ENCODE measurements at places on chromosomes 12 and 14.

DNA sequence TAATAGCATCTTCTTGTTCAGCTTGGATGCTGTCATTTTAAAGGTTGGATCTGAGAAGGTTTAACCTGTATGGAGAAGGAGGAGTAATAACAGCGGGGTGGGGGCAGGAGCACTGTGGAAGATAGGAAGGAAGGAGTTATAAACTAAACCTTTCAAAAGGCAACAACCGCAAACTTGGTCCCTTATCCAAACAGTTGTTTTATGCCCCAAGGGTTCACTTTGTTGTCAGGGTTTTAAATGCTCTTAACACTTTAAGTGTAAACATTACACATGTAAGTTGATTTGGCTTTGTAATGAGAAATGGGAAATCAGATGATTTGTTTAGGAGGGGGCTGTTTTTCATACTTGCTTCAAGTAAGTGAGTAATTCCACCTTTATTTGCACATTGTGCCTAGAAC is 3.0 kb downstream of the NPAS3 start:
- DNase-seq: no peak

DNA sequence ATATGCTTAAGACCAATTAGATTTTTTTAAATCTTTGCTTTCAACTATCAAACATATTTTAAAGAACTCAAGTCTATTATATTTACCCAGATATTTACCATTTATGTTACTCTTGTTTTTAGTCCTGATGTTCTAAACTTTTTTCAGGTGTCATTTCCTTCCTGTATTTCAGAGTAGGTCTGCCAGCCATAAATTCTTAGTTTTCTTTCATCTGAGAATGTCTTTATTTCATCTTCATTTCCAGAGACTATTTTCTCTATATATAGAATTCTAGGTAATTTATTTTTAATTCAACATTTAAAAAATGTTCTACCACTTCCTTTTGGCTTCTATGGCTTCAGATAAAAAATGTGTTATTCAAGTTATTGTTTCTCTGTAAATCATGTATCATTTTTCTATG is 218.2 kb upstream of the AMIGO2 start:
- no peak for DNase-seq

DNA sequence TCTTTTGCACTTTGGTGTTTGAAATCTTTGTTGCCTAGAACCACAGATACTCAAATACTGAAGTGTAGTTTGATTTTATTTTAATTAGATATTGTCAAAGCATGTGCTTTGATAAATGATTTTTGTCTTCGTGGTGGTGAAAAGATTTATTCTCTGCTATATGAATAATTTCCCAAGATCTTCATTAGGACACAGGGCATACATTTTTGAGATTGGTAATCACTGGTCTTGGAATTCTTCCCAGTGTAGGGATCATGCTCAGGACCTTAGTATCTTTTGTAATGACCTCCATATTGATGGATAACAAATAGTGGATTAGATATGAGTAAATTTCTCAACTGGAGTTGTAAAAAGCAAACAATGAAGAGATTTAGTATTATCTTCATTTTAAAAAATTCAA is 28.2 kb downstream of the TBK1 start:
- no peak for DNase-seq

GRCh38 chr12:96056646-96057455 is 21.5 kb upstream of the LTA4H start:
- DNase-seq: no peak

DNA sequence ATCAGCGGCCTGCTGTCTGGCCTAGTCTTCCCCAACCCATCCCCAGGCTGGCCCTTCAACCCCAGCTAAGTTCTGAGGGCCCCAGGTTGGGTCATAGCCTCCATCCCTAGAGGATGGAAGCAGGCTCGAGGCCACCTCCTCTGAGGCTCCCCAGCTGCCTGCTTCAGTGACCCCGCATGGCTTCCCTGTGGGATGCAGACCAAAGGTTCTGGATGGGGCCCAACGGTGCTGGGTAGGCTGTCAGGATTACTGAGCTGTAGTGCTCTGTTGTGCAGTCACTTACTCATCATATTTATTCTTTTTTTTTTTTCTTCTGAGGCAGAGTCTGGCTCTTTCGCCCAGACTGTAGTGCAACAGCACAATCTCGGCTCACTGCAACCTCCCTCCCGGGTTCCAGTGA is 92.0 kb downstream of the IRF2BPL start:
- DNase-seq: no peak

- no peak for DNase-seq
These were observed 27.2 kb upstream of the YBX3 start for GRCh38 chr12:10750385-10750727.

DNA sequence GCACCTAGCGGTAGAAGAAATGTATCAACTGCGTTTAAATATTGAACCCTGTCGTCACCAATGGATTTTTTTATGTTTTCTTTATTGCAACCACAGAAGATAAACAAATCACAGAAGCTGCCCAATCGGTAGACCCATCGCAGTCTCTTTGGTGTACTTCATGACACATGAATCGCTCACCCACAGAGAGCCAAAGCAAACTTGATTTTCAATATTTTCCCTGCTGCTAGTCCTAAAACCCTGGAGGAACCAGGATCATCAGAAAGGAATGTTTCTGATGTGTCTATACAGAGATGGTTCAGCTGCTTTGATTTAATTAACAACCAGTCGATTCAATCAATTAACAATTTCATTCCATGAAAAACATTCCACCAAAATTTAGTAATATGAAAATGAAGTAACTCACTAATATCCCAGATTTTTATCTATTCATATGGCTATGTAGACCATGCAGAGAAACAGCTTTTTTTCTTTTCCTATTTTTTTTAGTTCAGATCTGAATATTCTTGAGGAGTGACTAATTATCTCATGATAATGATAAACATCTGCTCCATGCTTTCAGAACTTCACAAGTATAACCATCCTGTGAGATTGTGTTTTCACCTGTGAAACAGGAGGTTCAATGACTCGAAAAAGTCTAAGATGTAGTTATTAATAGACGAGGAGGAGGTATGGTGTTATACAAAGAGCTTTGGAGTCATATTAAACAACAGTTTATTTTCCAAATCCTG is 46.1 kb downstream of the DIO2 start:
- DNase-seq: no peak

- no peak for DNase-seq
These were observed 519.1 kb downstream of the GLT1D1 start for GRCh38 chr12:129372348-129372747.

GRCh38 chr12:127548123-127548553 is 718.8 kb upstream of the TMEM132C start:
- DNase-seq: no peak

DNA sequence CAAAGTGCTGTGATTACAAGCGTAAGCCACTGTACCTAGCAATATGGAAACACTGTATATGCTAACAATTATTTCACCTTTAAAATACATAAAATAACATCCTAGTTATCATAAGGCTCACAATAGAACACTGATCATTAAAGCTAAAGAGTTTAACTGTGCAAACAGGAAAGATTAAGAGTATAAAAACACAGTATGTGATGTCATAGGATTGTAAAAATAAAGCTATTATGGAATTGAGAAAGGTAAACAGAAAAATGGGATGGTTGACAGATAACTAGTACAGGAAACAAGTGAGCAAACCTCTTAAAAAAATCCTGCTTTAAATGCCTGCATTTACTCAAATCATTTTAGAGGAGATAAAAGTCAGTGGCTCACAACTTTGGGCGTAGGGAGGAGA is 10.8 kb upstream of the IPO8 start:
- DNase-seq: no peak

DNA sequence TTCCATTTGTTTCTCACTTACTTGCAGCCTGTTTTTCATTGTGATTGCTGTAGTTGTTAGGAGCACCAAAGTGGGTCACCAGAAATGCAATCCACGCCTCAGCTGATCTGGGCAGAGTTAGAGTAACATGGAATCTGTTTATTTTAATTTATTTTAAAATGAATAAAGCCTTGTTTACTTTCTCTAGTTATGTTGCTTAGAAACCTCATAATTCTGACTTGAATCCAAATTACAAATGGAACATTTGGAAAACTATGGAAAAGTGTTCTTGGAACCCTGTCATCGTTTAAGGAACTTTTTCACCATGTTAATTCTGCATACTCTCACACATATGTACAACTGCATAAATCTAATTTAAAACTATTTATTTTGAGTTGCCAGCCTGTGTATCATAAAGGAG is 92.2 kb upstream of the DAAM1 start:
- no peak for DNase-seq

DNA sequence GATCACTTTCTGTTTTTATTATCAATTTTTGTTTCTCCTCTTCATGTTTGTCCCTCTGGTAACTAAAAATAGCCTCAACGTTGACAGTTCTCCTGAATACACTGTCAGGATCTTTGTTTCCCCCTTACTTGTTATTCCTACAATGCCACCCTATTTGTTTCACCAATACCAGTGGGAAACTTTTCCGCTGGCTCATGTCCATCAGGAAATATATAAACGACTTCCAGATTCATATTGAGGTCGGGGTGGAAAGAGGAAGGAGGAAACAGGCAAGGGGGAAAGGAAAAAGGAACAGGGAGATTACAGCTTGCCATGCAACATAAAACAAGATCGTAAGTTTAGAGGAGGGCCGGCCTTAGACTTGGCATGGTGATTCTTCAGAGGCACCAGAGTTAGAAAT is 61.7 kb downstream of the BTBD7 start:
- DNase-seq: no peak

- no peak for DNase-seq
These were observed 41.8 kb downstream of the CPM start for GRCh38 chr12:68891141-68891540.

DNA sequence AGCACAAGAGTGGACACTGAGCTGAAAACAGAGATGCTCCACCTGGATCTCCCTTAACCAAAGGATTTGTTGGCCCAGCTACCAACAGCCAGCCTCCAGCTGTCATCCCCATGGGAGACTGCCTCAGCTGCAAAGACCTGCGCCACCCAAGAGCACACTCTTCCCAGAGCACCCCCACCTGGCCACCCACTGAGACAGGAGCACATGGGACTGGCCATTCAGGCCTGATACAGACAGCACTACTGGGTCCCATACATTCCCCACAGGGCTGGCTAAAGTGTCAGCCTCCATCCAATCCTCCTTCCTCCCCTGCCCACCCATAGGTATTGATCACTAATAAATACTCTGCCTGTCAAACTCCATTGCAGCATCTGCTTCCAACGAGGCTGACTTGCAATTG is 241.5 kb downstream of the BCL11B start:
- DNase-seq: no peak

DNA sequence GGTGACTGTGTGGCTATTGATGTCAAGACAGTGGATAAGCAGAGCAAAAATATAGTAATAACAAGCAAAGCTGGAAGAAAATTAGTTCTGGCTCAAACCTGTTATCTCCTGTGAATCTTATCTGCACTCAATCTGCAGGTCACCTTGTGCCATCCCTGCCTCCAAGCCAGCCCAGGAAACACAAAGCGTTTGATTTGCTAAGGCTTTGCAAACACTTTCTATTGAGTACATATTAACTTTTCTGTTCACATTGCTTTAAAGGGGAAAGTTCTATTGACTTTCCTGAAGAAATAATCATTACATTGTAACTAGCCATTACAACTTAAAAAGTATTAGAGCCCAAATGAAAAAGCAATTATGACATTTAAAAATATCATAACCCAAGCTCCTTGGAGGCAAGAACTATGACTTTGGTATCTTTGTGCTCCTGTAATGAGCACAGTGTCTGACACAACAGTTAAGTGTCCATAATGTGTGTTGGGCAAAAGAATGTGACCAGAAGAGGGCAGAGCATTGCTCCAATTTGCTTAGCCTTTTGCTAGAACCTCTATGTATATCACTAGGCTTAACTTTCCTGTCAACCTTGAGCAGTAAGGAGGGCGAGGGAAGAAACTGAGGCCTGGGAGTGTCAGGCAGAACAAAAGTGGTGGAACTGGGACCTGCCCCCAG is 24.7 kb downstream of the SERPINA3 start:
- DNase-seq: no peak

DNA sequence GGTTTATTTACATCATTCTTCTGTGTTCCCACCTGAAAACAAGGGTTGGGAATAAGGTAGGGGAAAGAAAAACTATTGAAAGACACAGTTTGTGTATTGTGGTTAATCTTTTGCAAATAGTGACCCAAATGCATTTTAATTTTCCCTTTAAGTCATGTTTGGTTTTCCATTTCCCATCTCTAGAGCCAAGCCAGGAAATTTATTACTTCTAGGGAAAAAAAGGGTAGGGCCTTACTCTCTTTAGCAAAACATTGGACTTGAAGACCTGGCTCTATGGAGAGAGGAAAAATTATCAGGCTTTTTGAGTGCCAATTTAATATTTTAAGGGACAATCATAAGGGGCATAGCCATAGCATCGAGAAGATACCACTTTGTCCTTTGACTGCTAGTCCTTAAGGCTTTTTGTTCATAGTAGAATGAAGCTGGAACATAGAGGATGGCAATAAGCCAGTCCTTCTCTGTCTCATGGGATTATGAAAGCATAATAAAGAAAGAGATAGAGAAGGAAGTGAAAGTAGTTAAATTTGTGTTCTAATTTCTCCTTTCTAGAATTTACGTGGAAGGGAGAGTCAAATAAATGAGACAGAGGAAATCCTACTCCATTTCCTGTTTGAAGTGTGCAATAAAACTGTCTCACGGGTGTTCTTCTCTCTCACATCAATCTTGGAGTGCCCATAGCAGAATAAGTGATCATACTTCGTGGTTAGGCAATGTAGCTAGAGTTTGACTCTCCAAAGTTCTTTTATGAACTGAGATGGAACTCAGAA is 50.9 kb upstream of the PPFIA2 start:
- DNase-seq: no peak

DNA sequence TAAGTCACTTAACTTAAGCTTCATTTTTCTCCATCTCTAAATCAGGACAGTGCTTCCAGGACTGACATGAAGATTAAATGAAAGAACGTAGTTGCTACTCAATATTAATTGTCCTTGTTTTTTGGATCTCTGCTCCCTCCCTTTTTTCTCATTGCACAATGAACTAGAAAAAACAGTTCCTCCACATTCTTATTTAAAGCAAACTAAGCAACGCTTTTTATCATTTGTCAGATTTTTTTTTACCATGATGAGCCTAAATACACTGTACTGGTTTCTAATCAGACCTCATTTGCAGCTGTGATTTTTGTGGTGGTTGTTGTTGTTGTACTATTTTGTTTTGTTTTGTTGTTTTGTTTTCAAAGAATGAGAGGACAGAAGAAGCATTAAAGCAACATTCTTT is 23.2 kb upstream of the PARP11 start:
- no peak for DNase-seq

DNA sequence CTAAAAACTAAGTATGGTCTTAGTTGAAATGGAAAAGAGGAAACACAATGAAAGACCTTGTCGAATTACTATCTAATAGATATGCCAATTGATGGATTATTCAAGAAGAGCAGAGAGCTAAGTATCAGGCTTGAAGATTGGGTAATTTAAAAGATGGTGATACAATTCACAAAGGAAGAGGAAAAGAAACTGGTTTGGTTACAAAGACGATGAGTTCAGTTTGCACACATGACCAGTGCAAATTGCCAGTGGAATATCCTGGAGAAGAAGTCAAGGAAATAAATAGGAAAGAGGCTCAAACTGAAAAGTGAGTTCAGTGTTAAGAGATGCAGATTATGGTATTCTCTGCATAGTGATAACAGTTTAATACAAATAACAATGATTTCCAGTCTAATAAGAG is 2.5 kb upstream of the RAP1B start:
- DNase-seq: no peak

- peak; percentile 27 for DNase-seq
These were observed 42.9 kb upstream of the ATP23 start for GRCh38 chr12:57898308-57898970.
